ENCODE measurements at places on chromosomes 13 and 19.

DNA sequence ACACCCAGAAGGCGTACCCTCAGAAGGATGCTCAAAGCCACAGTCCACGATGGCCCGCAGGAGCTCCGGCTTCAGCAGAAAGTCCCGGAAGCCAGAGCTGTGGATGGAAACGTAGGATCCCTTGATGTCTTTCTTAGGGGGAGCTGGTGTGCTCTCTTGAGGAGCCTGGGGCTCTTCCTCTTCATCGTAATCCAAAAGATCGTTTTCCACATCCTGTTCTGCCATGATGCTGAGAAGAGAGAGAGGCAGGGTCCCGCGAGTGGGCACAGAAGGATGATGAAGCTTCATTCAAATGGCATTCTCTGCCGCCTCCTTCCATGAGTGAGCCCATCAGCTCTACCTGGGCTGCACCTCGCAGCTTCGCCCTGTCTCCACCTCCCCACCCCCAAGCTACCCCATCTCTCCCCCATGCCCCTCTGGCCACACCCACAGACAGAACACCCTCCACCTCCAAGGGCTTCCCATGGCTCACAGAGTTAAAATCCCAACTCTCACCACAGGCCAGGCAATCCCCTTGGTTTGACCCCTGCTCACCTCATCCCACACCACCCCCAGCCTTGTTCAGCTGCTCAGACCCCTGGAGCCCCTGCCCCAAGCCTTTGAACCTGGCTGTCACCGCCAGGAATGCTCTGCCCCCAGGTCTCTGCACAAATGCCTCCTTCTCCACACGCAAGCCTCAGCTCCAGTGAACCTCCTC lies 6.0 kb downstream of the DDX39A start:
- no peak for DNase-seq

GRCh38 chr19:47002106-47002766 lies 17.4 kb upstream of the NPAS1 start:
- DNase-seq: no peak

DNA sequence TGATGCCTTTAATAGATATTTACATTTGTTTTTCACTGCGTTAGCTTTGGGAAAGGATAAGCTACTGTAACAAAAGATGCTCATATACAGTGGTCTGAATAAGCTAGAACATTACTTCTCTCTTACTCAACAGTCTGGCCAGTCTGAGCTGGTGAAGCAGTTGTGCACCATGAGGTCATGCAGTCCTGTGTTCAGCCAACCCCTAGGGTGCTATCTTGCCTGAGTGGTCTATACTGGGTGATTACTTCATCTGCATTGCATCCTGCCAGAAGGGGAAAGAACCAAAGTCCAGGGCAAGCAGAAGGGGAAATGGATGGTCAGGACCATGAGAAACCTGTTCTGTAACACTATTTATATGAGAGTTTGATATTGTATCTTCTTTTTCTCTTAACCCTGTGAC lies 31.5 kb downstream of the ERCC5 start:
- DNase-seq: no peak

GRCh38 chr19:50646074-50646807 lies 3.0 kb upstream of the C19orf81 start:
- DNase-seq: no peak

GRCh38 chr19:14105680-14106079 lies 11.9 kb downstream of the PRKACA start:
- DNase-seq: no peak

- DNase-seq: no peak
Observed at GRCh38 chr13:59665732-59666131, 498.0 kb downstream of the DIAPH3 start.

Measured in stimulated activated naive B cell treated with anti-CD40 and anti-IgM and Interleukin-4, amounts not matched to agents 10 μg/mL and 1 μg/mL and 100 μg/mL, for 72 hours (primary cell).